Stimulated activated CD4-positive, alpha-beta T cell treated with anti-CD3 and anti-CD28 coated beads, Interleukin-12 subunit alpha, Interleukin-12 subunit beta, amount 100 ng/mL, for 24 hours (primary cell): ENCODE measurements at places on chromosomes 12 and 14.

DNA sequence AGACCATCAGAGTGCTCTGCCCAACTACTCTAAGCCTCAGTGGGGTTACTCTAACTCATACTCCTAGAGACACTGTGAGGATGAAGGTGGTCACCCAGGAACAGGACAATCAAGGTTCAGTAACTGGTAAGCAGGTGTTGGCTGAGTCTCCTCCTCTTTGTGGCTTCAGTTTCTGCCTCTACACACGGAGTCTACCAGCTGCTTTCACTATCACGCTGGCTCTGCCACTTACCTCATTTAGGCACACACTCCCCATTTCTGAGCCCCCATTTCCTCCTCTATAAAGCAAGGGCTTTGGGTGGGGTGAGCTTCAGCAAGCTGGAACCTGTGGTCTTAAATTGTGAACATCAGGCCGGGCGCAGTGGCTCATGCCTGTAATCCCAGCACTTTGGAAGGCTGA lies 7.3 kb upstream of the TCHP start:
- no peak for DNase-seq

DNA sequence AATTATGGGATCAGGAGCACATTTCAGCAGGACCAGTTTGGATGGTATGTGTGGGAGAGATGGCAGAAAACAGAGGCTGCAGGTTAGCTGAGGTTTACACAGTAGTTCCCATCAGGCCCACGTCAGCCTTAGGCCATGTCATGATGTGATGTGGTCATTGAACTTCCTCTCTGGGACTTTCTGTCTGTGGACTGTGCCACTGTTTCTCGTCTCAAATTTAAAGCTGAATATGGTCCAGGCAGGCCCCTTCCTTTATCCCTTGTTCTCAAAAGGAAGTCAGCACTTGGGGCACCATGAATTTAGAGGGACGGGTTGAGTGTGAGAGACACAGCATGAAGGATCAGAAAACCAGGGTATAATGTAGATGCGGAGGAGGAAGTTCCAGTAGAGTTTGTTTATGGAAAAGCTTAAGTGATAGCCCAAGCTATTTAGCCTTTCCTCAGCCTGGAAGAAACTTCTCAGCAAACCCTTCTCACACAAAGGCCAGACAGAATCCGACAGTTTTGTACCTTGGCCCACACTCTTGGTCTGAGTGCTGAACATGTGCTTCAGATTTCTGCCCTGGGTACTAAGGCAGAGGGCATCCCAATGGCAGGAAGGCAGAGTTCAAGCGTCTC lies 3.6 kb upstream of the IGFBP6 start:
- no peak for DNase-seq

DNA sequence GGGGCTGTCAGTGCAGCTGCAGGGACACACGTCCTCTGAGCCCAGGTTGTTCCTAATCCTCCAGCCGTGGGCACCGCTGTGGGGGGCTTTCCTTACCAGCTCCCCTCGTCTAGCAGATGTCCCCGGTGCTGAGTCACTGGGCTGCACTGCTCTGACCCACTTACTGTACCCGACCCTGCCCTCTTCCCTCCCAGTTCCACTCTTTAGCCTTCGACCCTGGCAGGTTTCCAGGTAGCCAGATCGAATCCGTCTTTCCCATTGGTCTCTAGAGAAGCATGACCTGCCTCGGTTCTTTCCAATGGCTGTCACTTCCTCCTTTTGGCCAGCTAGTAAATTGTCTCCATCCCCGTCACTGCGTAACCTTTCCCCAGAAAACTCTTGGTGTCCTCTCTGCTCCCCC lies 48.4 kb downstream of the ELK3 start:
- no peak for DNase-seq

GRCh38 chr14:23346693-23347405 lies 5.8 kb downstream of the SLC22A17 start:
- no peak for DNase-seq

GRCh38 chr14:51999084-51999483 lies 9.7 kb downstream of the RTRAF start:
- no peak for DNase-seq

- DNase-seq = peak; percentile 33
Measured at GRCh38 chr12:11553871-11554533, 95.5 kb upstream of the ETV6 start.

DNA sequence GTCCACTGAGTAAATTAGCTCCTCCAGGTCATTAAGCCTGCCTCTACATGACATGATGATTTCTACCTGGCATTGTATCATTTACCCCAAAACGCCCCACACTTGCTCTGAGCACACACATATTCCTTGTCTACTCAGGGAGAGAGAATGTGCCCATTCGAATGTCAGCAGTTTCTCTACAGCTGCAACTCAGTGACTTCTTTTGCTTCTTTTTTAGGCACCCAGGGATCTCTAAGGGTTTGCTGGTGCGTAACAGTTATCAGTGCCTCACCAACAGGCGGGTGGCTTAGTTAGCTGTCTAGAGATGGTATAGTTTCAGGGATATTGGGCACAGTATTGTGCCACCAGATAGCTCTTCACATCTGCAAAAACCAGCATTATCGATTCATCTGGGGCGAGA lies 316.9 kb downstream of the PDZRN4 start:
- DNase-seq = no peak

- no peak for DNase-seq
Measured at GRCh38 chr12:3238196-3238595, 161.0 kb downstream of the TSPAN9 start.

DNA sequence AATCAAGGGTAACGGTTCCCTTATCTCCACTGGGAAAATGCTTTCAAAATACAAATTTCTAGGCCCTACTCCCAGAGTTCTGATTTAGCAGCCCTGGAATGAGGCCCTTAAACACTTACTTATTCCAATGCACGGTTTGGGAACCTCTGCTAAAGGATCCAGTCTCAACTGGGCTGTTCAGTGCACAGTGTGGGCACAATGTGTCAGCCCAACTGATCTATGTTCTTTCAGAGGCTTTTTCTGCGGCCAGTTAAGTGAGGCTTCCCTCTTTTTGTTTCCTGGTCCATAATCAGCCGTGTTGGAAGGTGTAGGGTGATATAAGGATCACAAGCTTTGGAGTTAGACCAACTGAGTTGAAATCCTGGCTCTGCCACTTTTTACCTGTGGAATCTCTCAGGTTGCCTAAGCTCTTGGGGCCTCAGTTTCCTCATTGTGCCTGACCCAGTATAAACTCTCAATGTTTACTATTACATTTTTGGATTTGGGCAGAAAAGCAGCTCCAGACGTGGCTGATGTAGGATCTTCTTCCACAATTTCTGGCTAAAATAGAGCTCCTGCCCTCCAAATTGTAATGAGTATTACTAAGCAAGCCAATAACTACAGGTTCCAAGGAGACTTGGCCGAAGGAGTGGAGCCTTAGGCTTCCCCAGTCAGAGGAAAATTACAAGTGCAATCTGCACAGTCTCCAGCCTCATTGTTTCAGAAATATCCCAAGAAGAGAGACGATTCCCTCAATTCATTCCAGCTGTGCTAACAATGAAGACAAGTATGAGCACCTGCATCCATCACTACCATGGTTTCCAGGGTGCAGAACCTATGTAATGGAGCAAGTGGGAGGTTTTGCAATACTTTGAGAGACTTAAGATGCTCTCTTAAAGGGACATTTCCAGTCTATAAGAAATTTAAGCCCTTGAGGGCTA lies 2.3 kb upstream of the ANGEL1 start:
- DNase-seq = no peak

GRCh38 chr12:49644620-49644994 lies 21.2 kb downstream of the PRPF40B start:
- peak; percentile 54 for DNase-seq

DNA sequence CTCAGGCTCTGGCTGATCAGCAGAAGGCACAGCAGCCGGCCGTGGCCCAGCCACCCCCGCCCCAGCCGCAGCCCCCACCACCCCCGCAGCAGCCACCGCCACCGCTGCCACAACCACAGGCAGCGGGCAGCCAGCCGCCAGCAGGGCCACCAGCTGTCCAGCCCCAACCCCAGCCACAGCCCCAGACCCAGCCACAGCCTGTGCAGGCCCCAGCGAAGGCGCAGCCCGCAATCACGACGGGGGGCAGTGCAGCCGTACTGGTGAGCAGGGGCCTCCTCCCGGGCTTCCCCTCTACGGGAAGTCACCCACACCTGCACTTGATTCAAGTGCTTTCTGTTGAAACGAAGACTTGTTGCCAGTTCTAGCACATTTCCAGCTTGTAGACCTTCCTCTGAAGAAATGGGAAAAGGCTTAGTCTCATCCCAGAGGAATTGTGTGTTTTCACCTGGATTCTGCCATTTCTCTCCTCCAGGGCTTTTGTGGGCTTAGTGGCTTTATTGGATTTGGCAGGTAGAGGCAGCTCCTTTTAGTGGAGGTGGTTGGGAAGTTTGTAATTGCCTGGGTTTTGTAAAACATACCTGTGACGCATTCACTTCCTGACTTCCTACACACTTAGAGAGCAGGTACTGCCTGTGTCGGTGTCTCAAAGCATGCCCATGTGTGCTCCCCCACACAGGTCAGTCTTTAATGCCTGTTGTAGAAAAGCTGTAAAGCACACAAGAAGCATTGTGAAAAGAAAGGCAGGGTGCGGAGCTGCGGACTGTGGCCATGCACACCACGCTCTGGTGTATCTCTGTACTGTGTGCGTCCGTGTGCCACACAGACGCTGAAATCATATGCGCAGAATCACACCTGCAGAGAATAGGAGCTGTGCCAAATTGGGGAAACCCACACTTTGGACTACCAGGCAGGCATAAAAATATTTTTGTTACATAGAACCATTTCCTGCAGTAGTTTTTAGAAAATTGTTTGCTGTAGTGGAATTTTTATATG lies 90.5 kb downstream of the DDX51 start:
- no peak for DNase-seq

DNA sequence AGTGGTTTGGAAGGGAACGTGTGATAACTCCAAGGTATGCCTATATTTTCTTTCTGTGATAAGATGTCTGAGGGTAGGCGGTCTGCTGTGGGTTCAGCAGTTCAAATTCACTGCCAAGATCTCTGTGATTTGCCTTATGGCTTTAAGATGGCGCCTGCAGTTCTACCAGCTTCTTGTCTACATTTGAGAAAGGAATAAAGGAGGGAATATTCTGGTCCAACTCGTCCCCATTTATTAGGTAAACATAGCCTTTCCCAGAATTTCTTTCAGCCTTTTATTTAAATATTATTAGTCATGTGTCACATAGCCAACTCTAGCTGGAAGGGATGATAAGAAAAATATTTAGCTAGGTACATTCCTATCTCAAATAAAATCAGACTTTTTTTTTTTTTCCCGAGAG lies 48.8 kb downstream of the KCNJ8 start:
- DNase-seq = no peak

DNA sequence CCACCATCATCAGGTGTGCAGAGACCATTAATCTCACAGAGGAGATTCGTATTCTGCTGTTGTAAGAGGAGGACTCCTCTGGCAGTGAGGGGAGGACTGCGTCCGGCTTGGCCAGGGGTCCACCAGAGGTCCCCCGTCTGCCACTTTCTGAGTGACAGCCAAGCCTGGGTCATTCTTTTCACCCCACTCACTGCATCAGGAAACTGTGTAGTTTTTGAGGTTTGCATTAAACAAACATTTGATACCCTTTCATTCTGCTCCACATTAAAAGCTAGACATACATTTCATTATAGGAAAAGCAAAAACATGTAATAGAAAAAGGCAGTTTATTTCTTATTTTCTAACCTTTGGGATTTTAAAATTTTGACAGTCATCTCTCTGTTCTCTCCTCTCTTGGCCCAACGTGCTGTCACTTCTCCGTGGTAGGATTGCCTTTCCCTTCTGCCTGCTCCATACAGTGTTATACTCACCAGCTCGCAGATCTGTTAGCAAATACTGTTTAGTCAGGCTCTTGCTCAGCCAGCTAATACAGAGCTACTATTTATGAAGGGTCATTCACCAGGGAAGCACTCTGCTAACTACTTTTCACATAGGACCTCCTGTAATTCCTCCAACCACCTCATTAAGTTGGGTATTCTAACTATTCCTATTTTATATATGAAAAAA lies 99.3 kb downstream of the PELI2 start:
- DNase-seq = no peak
